ENCODE measurements at places on chromosomes 12 and 14.

DNA sequence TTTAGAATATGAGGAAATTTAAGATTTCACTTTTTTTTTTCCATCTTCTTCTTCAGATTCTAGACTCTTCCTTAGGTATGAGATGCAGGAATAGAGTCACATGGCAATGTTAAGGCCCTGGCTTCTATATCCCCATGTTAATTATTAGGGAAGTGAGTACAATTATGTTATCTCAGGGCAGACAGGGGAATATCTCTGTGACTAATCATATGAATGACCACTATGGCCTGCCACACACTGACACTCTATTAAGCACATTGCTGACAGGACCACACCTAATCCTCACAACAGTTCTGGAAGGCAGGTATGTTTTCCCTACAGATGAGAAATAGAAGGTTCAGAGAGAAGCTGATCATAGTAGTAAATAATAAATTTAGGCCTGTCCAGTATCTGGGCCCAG is 69.4 kb upstream of the PTPRQ start:
- no peak for DNase-seq

DNA sequence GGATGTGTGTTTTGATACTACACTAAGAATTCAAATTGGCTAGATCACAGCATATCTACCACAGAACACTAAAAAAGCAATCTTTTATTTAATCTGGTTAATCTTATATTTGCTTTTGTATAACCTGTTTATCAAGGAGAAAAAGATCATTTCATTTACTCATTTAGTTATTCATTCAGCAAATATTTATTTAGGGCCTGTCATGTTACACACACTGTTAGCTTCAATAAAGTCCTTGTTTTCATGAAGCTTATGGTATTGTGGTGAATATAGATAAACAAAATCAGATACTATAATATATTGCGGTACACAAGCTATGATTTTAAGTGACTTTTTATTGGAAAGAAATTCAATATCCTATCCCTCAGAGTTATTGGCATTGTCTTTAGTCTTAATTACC is 350.8 kb downstream of the LRFN5 start:
- DNase-seq, result no peak

DNA sequence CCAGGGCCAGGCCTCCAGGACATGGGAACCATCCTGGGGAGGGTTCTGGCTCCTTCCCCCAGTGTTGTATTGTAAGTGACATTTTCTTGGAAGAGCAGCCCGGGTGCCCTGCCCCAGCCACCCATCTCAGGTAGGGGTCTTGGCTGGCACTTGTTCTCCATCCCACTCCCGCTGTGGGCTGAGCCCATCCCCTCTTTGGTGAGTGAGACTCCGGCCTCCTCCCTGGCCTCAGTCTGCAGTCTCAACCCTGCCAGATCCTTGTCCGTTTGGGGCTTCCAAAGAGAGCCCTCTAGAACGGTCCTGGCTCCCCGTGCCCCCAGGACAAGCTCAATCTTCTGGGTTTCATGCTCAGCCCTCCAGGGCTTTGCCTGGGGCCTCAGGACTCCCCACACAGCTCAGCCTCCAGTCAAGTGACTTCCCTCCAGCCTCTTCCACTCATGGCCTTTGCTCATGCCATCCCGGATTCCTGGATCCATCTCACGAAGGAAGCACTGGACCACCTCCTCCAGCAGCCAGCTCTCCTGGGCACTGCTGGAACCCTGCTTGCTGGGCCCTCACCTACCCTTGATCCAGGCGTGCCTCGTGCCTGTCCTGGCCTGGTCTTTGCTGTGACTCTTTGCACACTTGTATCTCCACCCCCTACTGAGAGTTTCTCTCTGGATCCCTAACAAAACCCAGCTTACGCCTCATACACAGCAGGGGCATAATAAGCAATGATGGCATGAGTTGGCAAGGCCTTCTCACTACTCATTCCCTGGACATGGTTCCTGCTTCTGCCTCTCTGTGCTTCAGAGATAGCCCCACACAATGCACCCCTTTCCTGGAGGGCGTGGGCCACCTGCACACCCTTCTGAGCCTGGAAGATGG is 297.4 kb upstream of the RTL1 start:
- peak; percentile 10 for DNase-seq

- no peak for DNase-seq
These were observed 17.7 kb upstream of the C14orf180 start for GRCh38 chr14:104561632-104562495.

- no peak for DNase-seq
These were observed 47.4 kb upstream of the BCL7A start for GRCh38 chr12:121974026-121974985.

DNA sequence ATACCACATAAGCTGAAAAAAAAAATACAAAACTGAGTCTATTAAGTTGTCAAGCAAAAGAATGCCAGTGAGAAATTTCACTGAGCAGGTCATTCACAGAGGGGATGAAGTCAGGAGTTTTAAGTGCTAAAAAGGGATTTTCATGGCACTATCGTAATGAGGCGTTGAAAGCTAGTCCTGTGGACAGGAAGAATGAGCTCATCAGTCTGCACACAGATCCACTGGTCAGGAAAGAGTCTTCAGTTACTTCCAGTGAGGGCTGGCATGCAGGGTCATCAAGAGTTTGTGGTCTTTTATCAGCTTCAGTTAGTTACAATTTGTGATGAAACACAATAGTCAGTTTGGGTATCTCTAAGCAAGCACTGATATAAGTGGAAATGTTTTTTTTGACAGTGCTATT is 88.1 kb upstream of the WSCD2 start:
- no peak for DNase-seq

DNA sequence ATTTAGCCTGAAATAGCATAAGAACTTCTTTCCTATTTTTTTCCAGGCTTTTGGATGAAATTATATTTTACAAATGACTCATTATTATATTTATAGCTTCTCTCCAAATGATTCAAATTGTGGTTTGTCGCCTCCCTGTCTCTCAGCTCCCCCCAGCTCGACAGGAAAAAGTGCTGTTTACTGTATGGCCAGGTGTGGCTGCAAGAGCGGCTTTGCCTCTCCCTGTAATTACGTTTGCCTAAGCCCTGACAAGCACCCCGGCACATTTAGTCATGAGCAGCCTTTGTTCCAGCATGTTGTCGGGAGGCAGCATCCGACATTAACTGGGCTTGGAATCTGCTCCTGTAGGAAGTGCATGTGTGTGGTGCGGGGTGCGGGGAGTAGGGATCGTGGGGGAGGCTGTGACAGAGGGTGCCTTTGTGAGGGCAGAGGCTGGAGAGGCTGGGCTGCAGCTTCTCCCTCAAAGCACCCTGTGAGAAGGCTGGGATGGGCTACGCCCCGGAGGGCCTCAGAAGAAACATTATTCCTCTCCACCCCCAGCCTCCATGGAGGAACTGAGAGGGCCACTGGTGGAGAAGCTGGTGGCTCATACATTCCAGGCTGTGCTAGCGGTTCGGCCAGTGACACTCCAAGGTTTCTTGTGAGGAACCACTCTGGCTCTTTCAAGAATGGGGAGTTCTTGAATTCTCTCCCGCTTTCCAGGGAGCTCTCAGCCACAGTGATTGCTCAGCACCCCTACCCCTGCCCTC is 42.1 kb upstream of the CTDSP2 start:
- no peak for DNase-seq

DNA sequence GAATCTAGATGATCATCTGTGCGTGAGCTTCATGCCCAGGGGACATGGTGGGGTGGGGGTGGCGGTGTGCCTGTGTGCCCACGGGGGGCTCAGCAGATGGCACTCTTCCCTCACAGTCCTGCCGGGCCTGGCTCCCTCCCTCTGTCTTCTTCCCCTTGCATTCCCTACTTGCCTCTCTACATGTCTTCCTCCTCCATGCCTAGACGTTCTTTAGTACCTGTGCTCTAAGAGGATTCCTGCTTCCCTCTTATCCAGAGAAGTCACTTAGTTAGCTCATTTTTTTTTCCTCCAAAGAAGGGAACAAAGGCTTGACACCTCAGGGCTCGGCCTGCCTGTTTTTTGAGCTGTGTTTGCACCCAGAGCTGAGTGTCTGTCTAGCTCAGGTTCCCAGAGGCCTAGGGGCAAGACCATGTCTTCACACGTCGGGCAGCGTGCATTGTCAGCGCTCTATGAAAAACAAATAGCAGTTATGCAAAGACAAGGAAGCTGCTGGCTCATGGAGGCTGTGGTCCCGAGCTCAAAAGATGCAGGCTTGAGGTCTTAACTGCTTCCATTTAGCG is 48.8 kb downstream of the NINJ2 start:
- DNase-seq, result peak; percentile 43

DNA sequence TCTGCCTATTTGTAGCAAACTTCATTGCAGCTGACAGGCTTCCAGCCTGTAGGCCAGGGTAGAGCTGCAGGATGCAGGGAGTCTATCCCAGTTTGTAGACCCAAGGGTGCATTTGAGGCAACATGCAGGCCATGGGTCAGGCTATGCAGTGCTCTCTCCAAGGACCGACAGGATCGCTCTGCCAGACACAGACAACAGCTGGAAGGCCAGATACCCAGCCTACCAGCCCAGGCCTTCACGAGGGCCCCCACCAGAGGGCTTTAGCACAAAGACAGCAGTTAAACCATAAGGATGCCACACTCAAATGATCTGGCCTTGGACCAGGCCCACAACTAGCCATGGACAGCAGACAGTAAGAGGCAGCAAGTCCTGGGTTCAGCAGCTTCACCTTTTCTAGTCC is 10.3 kb downstream of the KCTD10 start:
- no peak for DNase-seq

DNA sequence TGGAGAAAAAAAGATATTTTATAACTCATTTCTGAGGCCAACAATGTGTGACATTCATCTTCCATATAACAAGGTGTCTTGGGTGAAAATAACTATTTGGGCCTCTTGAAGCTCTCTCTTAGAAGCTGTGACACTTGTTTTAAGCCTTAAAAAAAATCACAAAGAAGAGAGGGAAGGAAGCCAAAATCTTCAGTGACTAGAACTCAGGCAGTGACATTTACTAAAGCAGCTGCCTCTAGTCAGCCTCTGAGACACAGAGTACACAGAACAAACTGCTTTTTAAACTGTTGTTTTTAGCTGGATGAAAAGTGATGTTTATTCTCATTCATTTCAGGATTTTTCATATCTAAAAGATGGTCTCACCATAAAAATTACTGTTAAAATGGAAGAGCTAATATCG is 793.6 kb downstream of the GALC start:
- DNase-seq, result no peak

GRCh38 chr14:85315733-85316290 is 214.1 kb upstream of the FLRT2 start:
- no peak for DNase-seq

- no peak for DNase-seq
These were observed 99.1 kb upstream of the DYNC1H1 start for GRCh38 chr14:101865288-101865687.

- DNase-seq, result no peak
These were observed 2.4 kb upstream of the GPRC5D start for GRCh38 chr12:12954356-12954755.

GRCh38 chr14:95059126-95059525 is 98.2 kb downstream of the DICER1 start:
- no peak for DNase-seq

DNA sequence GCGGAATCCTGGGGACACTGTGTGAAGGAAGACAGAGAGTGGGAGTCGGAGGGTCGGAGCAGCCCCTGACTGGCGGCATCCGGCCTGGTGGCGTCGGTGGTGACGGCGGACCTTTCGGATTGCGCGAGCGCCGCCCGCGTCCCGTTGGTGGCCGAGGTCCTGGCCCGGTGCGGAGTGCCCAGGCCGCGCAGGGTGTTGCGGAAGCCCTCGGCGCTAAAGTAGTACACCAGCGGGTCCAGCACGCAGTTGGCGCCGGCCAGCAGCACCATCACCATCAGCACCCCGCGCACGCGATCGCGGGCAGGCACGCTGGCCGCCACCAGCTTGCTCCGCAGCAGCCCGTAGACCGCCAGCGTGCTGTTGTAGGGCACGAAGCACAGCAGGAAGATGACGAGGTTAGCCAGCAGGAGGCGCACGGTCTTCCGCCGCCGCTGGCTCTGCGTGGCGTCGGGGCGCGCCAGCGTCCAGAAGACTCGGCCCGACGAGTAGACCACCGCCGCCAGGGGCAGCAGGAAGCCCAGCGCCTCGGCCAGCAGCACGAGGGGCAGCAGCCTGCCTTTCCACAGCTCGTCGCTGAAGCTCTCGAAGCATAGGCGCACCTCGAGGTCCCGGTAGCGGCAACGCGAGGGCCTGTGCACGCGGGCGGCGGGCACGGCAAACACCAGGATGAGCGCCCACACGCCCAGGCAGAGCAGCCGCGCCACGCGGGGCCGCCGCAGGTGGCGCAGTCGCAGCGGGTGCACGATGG is 13.1 kb upstream of the CHD4 start:
- peak; percentile 72 for DNase-seq

Data from stimulated activated CD4-positive, alpha-beta T cell treated with anti-CD3 and anti-CD28 coated beads, Interleukin-2, amount 100 ng/mL, for 24 hours (primary cell).